ENCODE measurements at places on chromosomes 6 and 20. TPM values are rescaled to one million over a fixed set of nuclear protein-coding genes. Genes with fewer than 3 reads are reported as not detected.

DNA sequence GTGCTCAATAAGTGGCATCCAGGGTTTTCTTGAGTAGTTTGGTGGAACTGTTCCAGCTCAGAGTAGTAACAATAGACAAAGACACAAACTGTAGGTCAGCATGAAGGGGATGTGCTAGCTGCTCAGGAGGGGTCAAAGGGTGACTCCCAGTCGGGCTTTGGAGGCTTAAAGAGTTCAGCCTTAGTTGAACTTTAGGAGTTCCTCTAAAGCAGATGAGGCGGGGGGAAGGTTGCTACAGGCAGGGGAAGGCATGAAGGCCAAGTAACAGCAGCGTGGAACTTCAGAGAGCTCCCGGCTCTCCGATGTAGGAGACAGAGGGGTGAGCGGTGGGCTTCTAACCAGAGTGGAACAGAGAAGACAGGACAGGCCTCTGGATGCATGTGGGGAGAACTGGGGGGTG lies 115.5 kb upstream of the CD93 start:
- no peak for DNase-seq

GRCh38 chr6:107152638-107153430 lies 37.5 kb upstream of the BEND3 start:
- DNase-seq: no peak

GRCh38 chr20:50285376-50286173 lies 94.9 kb downstream of the CEBPB start:
- DNase-seq: peak; percentile 70

- peak; percentile 21 for DNase-seq
Observed at GRCh38 chr6:107318100-107318736, 141.1 kb downstream of the PDSS2 start.

GRCh38 chr6:116528780-116529179 lies 16.7 kb downstream of the TRAPPC3L start:
- DNase-seq: no peak

DNA sequence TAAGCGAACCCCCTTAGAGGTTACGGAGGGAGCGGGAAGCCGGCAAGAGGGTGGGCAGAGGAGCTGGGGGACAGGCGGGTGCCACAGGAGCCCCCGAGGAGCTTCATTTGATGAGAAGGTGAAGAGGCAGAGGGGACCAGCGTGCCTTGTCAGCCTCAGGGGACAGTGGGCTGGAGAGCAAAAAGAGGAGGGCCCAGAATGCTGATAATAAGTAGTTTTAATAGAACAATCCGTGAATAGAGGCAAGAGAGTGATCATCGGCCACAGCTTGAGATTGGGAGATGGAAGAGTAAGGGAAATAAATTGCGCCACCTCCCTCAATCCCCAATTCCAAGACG lies 1.3 kb downstream of the COL19A1 start:
- no peak for DNase-seq

DNA sequence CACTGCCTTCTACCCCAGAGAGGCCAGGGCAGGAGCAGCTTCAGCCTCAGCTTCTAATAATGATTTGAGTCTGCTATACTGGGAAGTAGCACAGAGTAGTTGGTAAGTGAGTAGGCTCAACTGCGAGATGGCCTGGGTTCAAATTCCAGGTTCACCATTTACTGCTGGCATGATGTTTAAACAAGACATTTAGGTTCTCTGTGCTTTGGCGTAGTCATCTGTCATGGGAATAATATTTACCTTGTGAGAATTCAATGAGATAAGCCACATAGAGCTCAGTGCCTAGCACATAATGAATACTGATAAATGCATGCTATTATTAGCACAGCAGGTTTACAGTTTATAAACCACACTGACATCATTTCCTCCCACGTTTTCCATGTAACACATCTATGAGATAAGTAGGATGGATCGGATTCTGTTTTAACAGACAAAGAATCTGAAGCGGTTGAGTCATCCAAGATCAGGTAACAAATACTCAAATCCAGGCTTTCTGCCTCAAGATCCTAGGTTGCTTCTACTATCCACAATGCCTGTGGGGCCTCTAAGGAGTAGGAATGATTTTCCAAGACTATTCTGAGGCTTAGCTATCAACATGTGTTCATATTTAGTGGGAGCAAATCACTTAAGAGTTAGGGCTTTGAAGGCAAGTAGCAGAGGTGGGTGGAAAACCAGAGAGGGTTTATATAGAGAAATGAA lies 72.9 kb upstream of the DTNBP1 start:
- no peak for DNase-seq

DNA sequence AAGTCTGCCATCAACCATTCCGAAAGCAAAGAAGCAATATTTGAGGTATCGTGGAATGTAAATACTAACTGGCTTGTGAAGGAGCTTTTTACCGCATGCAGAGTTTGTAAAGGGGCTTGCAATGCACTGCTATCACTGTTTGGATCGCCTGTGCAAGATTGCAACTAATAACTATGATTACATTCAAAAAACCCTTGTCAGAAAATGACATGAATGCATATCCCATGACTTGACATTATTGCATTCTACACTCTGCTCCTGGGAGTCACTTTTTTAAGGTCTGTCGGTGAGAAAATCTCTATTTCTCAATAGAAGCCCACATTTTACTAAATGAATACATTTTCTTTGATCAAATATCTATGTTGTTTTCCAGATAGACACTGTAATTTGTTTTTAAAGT lies 335.4 kb upstream of the SPTLC3 start:
- no peak for DNase-seq

Gene POU3F2
- 0.16 TPM for total RNA-seq

Gene IDH3B
- 44.5 TPM for total RNA-seq

Gene SYNCRIP
- 111 TPM for total RNA-seq

Gene MARCKS
- 193 TPM for total RNA-seq

Gene SUMO4
- 14.6 TPM for total RNA-seq

Gene MYL9
- 42.6 TPM for total RNA-seq
